Activated naive CD4-positive, alpha-beta T cell treated with anti-CD3 and anti-CD28 coated beads for 36 hours (primary cell): ENCODE measurements at places on chromosomes 11 and 22.

DNA sequence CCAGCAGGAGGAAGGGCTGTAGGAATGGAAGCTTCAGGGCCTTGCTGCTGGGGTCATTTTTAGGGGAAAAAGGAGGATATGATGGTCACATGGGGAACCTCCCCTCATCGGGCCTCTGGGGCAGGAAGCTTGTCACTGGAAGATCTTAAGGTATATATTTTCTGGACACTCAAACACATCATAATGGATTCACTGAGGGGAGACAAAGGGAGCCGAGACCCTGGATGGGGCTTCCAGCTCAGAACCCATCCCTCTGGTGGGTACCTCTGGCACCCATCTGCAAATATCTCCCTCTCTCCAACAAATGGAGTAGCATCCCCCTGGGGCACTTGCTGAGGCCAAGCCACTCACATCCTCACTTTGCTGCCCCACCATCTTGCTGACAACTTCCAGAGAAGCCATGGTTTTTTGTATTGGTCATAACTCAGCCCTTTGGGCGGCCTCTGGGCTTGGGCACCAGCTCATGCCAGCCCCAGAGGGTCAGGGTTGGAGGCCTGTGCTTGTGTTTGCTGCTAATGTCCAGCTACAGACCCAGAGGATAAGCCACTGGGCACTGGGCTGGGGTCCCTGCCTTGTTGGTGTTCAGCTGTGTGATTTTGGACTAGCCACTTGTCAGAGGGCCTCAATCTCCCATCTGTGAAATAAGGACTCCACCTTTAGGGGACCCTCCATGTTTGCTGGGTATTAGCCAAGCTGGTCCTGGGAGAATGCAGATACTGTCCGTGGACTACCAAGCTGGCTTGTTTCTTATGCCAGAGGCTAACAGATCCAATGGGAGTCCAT is 14.1 kb downstream of the IL10RA start:
- H3K27ac ChIP-seq = no peak overlapping the region
- no peaks in the 10 kb centered on the region for H3K27me3 ChIP-seq
- no peak overlapping the region for H3K4me3 ChIP-seq
- H3K4me1 ChIP-seq = peaks cover 63% of the 10 kb centered on the region

GRCh38 chr11:122701143-122701542 is 45.6 kb downstream of the UBASH3B start:
- no peaks in the 10 kb centered on the region for H3K27me3 ChIP-seq
- H3K27ac ChIP-seq = no peak overlapping the region
- peaks cover 66% of the 10 kb centered on the region for H3K4me1 ChIP-seq
- no peak overlapping the region for H3K4me3 ChIP-seq
- H3K36me3 ChIP-seq = peaks cover 3% of the 10 kb centered on the region

GRCh38 chr22:43142880-43143562 is at the start of gene MCAT:
Gene MCAT (minus strand): TSS chr22:43143398. CDS start chr22:43143348, 50 bp downstream.
- DNase-seq = peak; percentile 80
- no peaks in the 10 kb centered on the region for H3K27me3 ChIP-seq
- peak within 1 kb of the TSS; percentile 86 for H3K27ac ChIP-seq
- H3K4me3 ChIP-seq = peak within 1 kb of the TSS; percentile 84

DNA sequence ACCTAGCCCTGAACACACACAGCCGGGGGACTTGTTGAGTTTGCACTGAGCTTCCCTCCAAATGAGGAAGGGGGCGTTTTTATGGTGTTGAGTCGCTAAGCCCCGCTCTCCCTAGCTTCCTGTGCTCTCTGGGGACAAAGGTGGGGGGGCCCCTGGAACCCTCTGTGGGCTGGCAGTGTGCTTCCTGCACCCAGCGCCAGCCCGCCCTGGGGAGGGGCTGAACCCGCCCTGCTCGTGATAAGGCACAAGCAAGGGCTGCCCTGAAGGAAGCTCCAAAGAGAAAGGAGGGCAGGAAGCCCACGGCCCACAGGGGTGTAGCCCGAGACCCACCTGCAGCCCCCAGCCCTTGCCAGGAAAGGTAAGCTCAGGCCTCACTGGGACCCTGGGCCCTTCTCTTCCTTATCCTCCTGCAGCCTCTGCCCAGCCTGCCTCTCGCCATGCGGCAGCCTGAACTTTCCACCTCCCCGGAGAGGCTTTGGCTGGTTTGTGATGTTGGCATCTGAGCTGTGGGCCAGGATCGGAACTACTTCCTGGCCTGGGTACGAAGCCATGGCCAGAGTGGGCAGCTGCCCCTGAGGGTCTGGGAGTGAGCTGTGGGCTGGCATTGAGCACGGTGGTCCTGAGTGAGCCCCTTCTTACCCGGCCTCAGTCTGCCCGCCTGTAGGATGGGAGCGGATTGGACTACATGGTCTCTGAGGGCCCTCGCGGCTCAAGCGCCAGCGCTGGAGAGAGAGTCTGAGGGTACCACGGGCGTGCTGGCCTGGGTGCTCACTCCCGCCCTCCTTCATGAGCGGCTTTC is at the start of gene FERMT3:
Gene FERMT3 (plus strand): TSS at position 265 of the 799 bp plus-strand sequence. CDS start 644 bp downstream, outside the sequence.
- peaks cover 58% of the 10 kb centered on the region for H3K36me3 ChIP-seq
- H3K4me1 ChIP-seq = peaks cover 51% of the 10 kb centered on the region
- peak within 1 kb of the TSS; percentile 99 for H3K27ac ChIP-seq
- DNase-seq = peak; percentile 91
- no peaks in the 10 kb centered on the region for H3K27me3 ChIP-seq

DNA sequence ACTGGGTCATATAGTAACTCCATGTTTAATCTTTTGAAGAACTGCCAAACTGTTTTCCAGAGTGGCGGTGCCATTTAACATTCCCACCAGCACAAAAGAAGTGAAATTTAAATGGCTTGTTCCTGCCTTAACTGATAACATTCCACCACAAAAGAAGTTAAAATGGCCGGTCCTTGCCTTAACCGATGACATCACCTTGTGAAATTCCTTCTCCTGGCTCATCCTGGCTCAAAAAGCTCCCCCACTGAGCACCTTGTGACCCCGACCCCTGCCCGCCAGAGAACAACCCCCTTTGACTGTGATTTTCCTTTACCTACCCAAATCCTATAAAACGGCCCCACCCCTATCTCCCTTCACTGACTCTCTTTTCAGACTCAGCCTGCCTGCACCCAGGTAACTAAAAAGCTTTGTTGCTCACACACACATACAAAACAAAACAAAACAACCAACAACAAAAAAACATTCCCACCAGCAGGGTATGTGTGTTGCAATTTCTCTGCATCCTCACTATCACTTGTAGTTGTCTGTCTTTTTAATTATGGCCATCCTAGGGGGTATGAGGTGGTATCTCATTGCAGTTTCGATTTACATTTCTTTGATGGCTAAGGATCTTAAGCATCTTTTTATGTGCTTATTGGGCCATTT is 109.0 kb downstream of the FAR1 start:
- no peaks in the 10 kb centered on the region for H3K36me3 ChIP-seq
- H3K4me3 ChIP-seq = no peak overlapping the region
- no peaks in the 10 kb centered on the region for H3K27me3 ChIP-seq
- DNase-seq = no peak
- no peak overlapping the region for H3K27ac ChIP-seq

DNA sequence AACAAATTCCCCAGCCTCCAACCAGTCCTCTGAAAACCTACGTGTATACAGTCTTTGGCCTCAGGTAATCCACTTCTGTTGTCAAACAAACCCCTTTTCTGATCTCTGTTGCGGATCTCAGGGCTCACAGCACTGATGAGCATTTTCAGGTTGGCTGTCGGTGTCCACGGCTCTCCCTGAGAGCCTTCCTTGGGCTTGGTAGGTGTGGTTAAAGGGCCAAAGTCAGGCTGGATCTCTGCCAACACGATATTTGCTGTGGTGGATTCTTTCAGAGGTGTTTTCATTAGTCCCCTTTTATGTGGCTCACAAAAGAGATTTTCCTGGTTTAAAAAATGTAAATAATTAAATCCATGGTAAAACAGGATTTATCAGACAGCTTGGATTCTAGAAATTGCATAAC is 2.9 kb downstream of the E2F8 start:
- DNase-seq = no peak
- peaks cover 11% of the 10 kb centered on the region for H3K4me1 ChIP-seq
- no peak overlapping the region for H3K27ac ChIP-seq
- peaks cover 32% of the 10 kb centered on the region for H3K27me3 ChIP-seq
